ENCODE measurements at places on chromosomes 5 and 9.

- no peak overlapping the region for H3K27ac ChIP-seq
- peaks cover 39% of the 10 kb centered on the region for H3K27me3 ChIP-seq
- no peak for DNase-seq
- no peaks in the 10 kb centered on the region for H3K36me3 ChIP-seq
- no peaks in the 10 kb centered on the region for H3K4me1 ChIP-seq
Observed at GRCh38 chr5:158720281-158720680, 379.4 kb downstream of the EBF1 start.

- peaks cover 21% of the 10 kb centered on the region for H3K4me1 ChIP-seq
- H3K36me3 ChIP-seq = peaks cover 24% of the 10 kb centered on the region
- no peak overlapping the region for H3K4me3 ChIP-seq
Observed at GRCh38 chr5:1314564-1314982, 19.7 kb upstream of the TERT start.

DNA sequence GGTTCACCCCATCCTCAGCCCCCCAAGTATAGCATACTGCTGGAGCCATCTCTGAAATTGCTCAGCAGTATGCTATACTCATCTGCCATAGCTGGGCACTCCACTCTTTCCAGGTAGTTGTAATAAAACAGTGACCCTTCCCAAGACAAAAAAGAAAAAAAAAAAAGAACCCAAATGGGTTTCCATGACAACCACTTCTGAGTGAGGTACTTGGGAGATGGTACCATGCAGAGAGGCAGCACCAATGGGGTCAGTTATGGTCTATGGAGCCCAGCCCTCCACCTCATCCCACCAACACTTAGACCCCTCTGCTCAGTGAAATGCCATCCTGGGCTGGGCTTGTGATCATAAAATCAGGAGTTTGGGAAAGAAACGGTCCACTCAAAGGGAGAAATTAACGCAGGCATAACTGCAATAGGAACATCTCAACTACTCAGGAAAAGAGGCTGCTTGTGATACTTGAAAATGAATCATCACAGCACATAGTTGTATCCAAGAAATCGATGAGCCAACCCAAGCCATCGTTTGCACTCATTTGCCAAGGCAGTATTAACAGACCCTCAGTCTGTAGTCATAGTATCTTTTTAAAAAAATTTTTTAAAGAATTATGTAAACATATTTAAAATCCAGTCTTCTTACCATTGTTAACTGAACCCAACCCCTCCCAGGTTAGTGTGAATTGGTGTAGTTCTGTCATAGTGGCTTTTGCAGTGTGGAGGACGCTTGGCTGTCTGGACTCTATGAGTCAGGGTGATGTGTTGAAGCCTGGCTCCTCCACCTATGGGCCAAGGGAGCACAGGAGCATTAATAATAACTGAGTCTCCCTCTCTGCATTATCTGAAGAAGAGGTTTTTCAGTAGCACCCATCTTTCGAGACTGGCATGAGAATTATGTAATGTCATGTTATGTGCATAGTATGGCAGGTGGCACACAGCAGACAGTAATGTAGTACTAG, 402.7 kb downstream of the SPOCK1 start:
- no peaks in the 10 kb centered on the region for H3K27me3 ChIP-seq
- H3K27ac ChIP-seq = no peak overlapping the region
- DNase-seq = no peak
- no peaks in the 10 kb centered on the region for H3K4me1 ChIP-seq

DNA sequence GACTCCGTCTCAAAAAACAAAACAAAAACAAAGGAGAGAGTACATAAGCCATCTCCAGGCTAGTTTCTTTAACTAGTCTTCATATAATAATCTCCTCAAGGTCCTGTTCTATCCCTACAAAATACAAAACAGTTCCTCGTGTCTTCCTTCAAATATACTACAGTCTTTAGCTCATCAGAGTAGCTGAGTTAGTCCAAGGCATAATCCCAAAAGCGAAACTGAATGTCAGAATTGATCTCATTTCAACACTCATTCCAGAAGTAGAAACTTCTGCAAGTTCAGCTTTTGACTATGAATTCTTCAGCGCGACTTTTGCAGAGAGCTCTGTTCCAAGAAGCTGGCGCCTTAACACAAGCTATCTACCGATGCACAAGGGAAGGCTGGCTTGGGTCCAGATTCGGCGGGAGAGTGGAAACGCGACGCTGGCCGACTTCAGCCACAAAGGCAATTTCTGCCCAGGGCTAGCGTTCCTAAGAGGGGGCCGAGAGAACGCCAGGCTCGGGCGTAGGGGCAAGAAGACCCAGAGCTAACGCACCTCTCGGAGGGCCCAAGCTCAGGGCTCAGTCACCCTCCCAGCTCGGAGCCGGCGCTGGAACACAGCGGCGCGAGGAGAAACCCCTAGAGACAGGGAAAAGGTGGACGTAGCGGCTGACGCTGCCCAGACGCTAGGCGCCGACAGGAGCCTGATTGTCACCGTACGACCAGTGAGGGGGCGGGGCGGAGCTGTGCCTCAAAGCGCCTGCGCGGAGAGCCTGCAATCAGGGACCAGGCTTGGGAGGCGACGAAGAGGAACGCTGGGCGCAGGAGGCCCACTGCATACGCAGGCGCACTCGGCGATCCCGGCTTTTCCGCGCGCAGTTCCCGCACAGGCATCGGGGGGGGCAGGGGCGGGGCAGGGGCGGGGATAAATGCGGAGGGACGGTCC, 469 bp upstream of the HSDL2 start:
- H3K4me3 ChIP-seq = peak overlapping the region; percentile 83
- no peaks in the 10 kb centered on the region for H3K27me3 ChIP-seq
- H3K27ac ChIP-seq = peak overlapping the region; percentile 67
- peaks cover 10% of the 10 kb centered on the region for H3K4me1 ChIP-seq
- H3K36me3 ChIP-seq = no peaks in the 10 kb centered on the region
- DNase-seq = peak; percentile 98

GRCh38 chr9:112546149-112547012, 59.8 kb downstream of the KIAA1958 start:
- H3K27me3 ChIP-seq = no peaks in the 10 kb centered on the region
- no peak for DNase-seq
- no peaks in the 10 kb centered on the region for H3K36me3 ChIP-seq
- no peak overlapping the region for H3K27ac ChIP-seq
- H3K4me1 ChIP-seq = peaks cover 10% of the 10 kb centered on the region

- no peak for DNase-seq
- no peak overlapping the region for H3K4me3 ChIP-seq
- H3K36me3 ChIP-seq = no peaks in the 10 kb centered on the region
- no peaks in the 10 kb centered on the region for H3K27me3 ChIP-seq
Observed at GRCh38 chr9:97966493-97966892, 16.6 kb upstream of the ANP32B start.

DNA sequence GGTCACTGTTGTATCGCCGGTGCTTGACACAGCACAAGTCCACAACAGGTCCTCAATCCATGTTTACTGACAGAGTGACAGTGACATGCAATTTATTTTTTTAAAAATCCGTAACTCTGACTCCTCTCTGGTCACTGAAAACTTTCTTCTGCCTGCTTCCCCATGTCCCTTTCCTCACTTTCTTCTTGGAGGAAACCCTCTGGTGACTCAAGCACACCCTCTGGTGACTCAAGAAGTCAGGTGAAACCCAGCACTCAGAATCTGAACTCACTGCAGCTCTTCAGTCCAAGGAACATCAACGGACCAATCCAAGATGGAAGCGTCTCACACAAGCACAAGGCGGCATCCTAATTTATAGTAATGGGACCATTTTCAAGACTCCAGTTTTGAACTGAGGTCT, 245.9 kb downstream of the FSTL4 start:
- no peak overlapping the region for H3K4me3 ChIP-seq
- H3K36me3 ChIP-seq = no peaks in the 10 kb centered on the region
- H3K27ac ChIP-seq = no peak overlapping the region

GRCh38 chr5:88119535-88120125, 149.0 kb downstream of the TMEM161B start:
- H3K36me3 ChIP-seq = no peaks in the 10 kb centered on the region
- peaks cover 14% of the 10 kb centered on the region for H3K27me3 ChIP-seq
- H3K4me3 ChIP-seq = no peak overlapping the region
- no peak for DNase-seq
- H3K27ac ChIP-seq = no peak overlapping the region

- H3K4me3 ChIP-seq = no peak overlapping the region
- no peaks in the 10 kb centered on the region for H3K36me3 ChIP-seq
- H3K27me3 ChIP-seq = no peaks in the 10 kb centered on the region
- no peak for DNase-seq
- no peaks in the 10 kb centered on the region for H3K4me1 ChIP-seq
- H3K27ac ChIP-seq = no peak overlapping the region
Observed at GRCh38 chr5:111158105-111158744, 66.0 kb upstream of the CAMK4 start.
